ENCODE measurements at places on chromosomes 3 and 15. TPM values are rescaled to one million over a fixed set of nuclear protein-coding genes. Genes with fewer than 3 reads are reported as not detected.

DNA sequence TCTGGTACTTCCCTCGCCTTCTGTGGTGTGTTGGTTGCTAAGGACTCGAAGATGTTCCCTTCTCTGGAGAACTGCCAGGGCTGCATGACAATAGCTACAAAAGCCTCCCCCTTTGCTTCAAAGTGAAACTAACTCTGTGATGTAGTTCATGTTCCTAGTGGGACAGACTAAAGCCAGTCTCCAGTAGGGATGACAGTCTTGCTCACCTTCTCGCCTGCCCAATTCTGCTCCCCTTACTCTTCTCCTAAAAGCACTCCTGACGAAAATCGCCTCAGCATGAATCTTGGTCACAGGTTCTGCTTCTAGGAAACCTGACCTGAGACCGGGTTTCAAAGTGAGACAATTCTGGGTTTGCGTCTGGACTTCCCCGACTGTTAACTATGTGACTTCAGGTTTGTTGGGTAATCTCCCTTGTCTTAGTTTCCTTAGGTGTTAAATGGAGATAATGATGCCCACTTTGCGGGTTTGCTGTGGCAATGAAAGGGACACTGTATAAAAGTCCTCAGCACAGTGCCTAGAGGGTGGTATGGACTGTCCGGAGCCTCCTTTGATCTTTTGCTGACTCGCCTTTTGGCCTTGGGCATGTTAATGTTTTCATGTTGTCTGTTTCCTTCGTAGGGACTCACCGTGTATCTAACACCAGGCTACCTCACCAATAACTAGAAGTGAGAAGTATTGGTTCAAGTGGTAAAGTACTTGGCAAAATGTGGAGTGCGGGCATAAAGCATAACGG, 24.9 kb upstream of the THRB start:
- H3K4me3 ChIP-seq, result no peak overlapping the region
- no peaks in the 10 kb centered on the region for H3K36me3 ChIP-seq
- DNase-seq, result no peak

DNA sequence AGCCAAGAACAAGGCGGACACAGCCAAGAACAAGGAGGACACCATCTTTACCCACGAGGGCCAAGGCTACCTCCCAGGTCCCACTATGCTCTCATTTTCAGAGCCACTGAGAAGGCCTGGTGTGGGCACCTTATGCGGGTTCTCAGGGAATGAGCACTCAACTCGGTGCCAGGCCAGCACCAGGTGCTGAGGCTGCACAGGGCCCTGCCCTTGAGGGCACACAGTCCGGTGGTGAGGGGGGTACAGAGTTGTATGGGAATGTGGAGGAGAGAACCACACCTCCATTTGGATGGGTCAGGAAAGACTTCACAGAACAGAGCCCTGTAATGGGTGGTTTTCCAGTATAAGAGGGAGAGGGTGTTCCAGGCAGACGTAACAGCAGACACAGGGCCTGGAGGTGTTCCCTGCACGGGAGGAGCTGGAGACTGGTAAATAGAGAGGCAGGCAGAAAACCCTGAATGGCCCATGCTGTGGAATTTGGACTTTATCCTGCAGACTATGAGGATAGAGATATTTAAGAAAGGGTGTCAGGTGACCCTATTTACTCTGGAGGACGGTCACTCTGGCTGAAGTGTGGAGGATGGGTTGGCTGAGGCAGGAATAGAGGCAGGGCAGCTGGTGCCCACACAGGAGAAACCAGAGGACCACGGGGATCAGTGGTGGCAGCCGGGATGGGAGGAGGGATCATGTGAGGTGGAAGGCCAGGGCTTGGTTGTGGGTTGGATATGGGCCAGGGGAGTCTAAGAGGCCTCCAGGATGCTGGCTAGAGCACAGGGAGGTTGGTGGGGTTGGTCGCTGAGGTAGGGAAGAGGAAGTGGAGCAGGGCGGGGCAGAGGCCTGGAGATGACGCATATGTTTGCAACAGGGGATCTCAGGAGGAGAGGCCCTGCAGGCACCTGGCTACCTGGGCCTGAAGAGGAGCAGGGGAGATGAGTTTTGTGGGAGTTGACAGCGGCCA, 34.6 kb downstream of the CRABP1 start:
- peak; percentile 55 for DNase-seq
- no peak overlapping the region for H3K4me3 ChIP-seq
- H3K36me3 ChIP-seq, result no peaks in the 10 kb centered on the region

ITGA11 gene
- 0.02 TPM for total RNA-seq

CMTM8 gene
- total RNA-seq, result 16.0 TPM

All from activated naive CD4-positive, alpha-beta T cell treated with anti-CD3 and anti-CD28 coated beads for 36 hours (primary cell).